Kidney (tissue), 22 donors: ENCODE measurements at places on chromosomes 1 and 21. TPM values are rescaled to one million over a fixed set of nuclear protein-coding genes. Genes with fewer than 3 reads are reported as not detected.

Gene ARMH1
- 3.4 TPM for polyA plus RNA-seq

Gene RGS4
- polyA plus RNA-seq: 2.0 TPM

Gene AUNIP
- not detected for polyA plus RNA-seq

Gene TSPEAR
- 0.09 TPM for polyA plus RNA-seq

Gene SSU72
- polyA plus RNA-seq: 143 TPM

Gene CNR2
- not detected for polyA plus RNA-seq

Gene FALEC
- polyA plus RNA-seq: not detected

Gene RGS8
- polyA plus RNA-seq: not detected

Gene FCAMR
- polyA plus RNA-seq: 34.6 TPM

Gene DPT
- polyA plus RNA-seq: 4.8 TPM

Gene CELA2A
- not detected for polyA plus RNA-seq

Gene SAMSN1
- 1.4 TPM for polyA plus RNA-seq

Gene TTF2
- polyA plus RNA-seq: 4.1 TPM

Gene FAM177B
- polyA plus RNA-seq: not detected

Gene LAPTM5
- 23.5 TPM for polyA plus RNA-seq

Gene CFAP45
- polyA plus RNA-seq: 14.2 TPM

Gene SPRR1A
- polyA plus RNA-seq: not detected
